ENCODE measurements at places on chromosomes 3 and 15.

- no peak for DNase-seq
Observed at GRCh38 chr3:20673866-20674265, 487.9 kb upstream of the SGO1 start.

- DNase-seq = no peak
Observed at GRCh38 chr3:99730870-99731269, 86.8 kb upstream of the CMSS1 start.

DNA sequence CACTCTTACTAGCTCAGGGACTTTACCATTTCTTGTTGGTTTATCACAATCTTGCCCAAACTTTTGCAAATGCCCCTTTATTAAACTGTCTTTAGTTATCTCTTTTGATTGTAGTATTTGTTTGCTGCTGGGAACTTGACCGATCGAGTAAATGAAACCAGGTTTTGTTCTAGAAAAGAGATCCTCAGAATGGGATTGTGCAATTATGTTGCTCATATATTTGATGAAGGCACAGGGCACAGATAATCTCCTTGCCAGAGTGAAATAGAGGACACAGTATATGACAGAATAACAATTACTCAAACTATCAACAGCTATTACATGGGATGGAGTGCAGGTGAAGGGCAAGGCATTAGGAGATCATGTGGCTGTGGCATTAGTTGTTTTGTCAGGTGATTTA, 216.6 kb upstream of the RASGRP1 start:
- DNase-seq = no peak

DNA sequence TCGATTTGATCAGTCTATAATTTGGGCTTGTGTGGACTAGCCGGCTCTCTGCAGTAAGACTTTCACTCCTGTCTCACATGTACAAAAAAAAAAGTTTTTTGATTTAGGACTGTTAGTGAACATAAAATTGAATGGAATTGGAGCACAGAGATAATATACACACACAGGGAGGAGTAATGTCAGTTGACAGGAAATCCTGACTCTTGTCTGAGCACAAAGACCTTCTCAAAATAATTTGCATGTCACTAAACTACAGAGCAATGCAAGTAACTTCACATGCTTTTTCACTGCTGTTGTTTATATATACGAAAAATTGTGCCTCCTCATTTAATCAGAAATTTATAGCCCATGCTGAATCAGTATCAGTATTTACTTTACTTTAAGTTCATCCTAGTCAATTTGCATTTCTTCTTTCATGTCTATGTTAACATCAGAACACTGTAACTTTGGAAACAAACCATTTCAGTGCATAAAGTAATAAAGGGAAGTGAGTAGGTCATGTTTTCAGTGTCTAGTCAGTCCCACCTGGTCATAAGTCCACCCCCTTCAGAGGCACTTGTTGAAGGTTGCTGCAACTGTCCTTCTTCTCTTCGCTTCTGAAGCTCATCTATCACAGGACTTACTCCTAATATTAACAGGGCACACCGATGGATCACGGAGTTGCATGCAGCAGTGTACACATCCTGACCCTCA, 115.8 kb downstream of the FBXL22 start:
- DNase-seq = no peak

GRCh38 chr3:159797771-159798170, 190.9 kb upstream of the IL12A start:
- no peak for DNase-seq

- DNase-seq = no peak
Observed at GRCh38 chr3:107911337-107912000, 179.4 kb downstream of the CD47 start.

- DNase-seq = no peak
Observed at GRCh38 chr3:197746209-197746608, 3.5 kb upstream of the FYTTD1 start.

GRCh38 chr15:38662033-38662802, 97.6 kb upstream of the RASGRP1 start:
- no peak for DNase-seq

DNA sequence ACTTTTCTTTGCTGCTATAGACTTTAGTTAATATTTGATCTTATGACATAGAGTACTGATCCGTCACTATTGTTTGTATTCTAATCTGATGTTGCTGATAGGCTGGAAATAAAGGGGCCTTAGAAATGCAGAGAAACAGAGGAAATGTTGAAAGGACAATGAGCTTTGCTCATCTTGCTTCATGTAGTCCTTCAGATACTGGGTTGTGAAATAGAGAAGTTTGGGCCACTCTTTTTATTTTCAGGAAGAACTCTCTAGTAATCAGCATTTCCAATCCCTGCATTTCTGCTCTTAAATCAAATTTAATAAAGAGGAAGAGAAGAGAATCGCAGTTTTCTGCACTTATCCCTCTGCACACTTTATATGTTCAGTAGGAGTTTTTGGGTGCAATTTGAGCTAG, 192.8 kb upstream of the THBS1 start:
- no peak for DNase-seq

DNA sequence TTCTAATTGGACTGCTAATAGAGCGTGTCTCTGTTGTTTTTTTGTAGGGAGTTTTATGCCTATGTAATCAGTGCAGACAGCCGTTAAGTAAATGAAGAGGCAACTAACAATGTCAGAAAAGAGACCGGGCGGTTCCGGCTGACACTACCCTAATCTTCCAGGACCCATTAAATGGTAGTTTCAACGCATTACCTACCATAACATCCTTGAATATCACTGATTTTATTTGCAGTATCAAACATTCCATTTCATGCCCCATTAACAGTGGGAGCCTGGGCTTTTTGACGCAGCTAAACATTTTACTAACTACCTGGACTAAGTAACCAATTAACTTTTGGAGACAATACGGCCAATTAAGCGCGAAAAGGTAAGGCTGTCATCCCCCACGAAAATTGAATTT, 832.9 kb upstream of the NR2F2 start:
- no peak for DNase-seq

DNA sequence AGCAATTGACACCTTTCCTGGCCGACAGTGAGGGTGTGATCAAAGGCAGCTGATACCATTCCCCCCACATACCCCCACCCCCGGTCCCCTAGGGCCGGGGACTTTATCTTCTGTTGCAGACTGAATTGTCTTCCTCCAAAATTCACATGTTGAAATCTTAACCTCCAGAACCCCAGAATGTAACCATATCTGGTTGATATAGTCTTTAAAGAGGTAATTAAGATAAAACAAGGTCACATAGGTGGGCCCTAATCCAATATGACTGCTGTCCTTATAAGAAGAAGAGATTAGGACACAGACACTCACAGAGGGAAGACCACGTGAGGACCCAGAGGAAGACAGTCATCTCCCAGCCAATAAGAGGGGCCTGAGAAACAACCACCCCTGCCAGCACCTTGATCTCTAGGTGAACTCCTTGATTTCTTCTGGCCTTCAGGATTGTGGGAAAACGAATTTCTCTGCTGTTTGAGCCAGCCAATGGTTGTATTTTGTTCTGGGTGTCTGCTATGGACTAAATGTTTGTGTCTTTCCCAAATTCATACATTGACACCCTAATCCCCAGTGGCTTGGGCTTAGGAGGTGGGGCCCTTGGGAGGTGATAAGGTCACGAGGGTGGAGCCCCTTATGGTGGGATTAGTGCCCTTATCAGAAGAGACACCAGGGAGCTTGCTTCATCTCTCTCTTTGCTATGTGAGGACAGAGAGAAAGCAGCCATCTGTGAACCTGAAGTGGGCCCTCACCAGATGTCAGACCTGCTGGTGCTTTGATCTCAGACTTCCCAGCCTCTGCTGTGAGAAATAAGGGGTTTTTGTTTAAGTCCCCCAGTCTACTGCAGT, 144.0 kb downstream of the CHSY1 start:
- DNase-seq = no peak

DNA sequence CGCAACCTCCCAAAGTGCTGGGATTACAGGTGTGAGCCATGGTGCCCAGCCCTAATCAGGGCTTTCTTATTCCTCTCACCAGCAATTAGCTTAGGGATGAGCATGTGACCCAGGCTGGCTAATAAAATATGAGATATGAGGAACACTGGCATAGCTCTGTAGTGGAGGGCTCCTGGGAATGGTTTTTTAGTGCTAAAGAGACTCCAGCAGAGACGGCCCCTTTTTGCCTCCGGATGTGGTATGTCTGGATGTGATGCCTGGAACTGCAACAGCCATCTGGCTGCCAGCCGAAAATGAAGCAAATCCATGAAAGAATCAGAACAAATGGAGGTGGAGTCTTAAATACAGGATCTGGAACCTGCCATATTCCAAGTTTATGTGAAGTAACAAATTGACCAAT, 69.1 kb upstream of the MAGI1 start:
- DNase-seq = no peak

- DNase-seq = no peak
Observed at GRCh38 chr15:101240358-101240757, 11.5 kb downstream of the CHSY1 start.

DNA sequence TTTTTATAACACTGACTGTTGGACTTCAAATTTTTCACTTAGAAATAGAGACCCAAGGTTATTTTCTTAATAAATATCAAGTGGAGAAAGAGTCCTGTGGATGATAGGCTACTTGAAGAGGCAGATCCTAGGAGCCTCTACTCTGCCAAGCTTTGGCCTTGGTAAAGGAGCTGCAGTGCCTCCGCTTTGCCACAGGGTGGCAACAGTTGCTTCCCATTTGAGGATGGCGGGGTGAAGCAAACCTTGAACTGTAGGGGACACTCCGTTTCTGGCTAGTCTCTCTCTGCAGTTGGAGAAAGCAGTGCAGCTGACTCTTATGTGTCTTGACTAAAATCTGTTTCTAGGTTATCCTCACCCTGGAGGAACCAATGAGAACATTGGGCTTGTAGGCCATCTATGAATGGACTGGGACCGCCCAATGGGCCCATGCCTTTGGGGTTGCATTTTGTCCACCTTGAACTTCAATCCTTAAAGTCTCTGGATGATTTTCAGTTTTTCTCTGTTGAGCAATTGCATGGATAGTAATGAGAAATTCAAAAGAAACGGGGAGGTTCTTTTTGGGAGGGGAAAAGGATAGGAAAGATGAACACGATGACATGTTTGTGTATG, 9.8 kb downstream of the SCG5 start:
- no peak for DNase-seq

GRCh38 chr15:48996276-48996675, 32.6 kb upstream of the SHC4 start:
- no peak for DNase-seq

DNA sequence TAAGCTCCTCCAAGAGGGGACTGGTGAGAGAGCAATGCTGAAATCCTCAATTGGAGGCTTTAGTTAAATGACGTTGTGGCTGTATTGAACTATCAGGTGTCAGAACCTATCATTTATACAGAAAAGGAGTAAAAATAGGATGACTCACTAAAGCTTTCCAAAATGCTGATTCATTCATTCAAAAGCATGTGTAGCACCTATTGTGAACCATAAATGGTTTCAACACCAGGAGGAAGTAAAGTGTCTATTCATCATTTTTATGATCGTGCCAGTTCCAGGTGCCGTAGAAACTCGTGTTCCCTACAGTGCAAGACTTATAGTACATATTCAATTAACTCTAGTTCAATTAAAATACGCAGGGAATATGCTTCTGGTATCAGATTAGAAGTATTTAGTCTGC, 66.5 kb upstream of the ARRDC4 start:
- no peak for DNase-seq

DNA sequence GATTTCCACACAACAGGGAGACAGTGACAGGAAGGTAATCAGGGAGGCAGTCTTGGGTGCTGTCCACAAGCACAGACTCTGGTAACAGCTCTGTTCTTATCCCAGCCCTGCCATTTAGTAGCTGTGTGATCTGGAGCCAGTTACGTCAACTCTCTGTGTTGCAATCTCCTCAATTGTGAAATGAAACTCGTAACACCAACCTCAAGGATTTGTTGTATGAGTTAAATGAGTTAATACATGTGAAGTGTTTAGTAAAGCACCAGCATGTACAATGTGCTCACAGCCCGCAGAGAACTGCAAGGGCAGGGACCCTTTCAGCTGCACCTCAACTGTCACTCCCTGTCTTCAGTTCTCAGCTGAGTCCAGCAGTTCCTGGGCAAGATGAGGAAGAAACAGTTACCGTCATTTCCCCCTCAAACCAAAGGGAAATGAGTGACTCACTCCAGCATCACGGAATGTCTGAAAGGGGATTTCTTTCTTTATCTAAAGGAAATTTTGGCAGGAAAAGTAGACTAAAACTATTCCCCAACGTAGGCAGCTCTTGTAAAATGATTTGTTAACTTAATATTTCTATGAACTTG, 39.9 kb upstream of the MB21D2 start:
- DNase-seq = no peak

DNA sequence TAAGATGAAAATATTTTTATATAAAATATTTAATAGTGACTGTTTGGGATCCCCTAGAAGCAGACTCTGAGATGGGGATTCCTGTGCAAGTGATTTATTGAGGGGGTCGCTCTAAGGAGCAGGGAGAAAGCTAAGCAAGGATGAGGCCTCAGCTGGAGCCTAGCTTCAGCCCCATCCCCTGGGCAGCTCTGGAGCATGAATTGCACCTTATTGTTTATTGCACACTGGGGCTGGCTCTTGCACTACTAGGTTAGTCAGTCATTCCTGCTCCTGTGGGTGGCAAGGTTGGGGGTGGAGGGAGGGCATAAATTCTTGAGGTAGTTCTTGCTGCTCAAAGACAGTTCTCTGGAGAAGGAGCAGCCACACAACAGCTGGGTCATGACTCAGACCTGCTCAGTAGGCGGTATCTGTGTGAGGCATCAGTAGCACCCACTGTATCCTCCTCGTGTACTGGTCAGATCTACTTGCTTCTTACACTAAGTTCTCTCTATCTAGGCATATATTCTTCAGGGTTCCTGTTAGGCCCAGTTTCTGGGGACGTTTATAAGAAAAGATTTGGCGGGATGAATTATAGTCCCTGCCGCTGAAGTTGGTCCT, 27.2 kb upstream of the TNFSF10 start:
- no peak for DNase-seq

DNA sequence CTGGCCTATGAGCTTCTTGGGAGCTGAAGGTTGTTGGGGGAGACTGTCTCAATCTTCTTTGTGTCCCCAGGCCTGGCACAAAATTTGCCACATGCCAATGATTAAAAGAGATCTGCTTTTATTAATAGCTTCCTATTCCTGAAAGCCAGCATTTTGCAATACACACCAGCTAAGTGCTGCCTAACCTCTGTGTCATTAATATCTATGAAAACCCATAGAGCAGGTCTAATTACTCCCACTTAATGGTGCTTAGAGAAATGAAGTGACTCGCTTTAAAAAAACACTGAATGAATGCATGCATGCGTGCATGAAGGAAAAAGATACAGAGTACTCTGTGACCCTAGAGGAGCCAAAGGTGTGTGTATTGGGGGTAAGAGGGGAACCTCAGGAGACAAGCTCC, 55.0 kb downstream of the SLC6A1 start:
- no peak for DNase-seq
